ENCODE measurements at places on chromosomes 7 and 10. TPM values are rescaled to one million over a fixed set of nuclear protein-coding genes. Genes with fewer than 3 reads are reported as not detected.

- DNase-seq: no peak
These were observed 109.4 kb downstream of the PRKAG2 start for GRCh38 chr7:151767557-151767956.

GRCh38 chr10:30178356-30178964 lies 119.1 kb upstream of the JCAD start:
- DNase-seq: peak; percentile 80

GRCh38 chr7:39084349-39084748 lies 106.6 kb downstream of the POU6F2 start:
- DNase-seq: no peak

IDI2 gene
- polyA plus RNA-seq: not detected

SPDYE2 gene
- 7.2 TPM for polyA plus RNA-seq

VSTM4 gene
- polyA plus RNA-seq: 32.0 TPM

Data from left lung (tissue), 14 donors.